ENCODE measurements at places on chromosomes 3 and 15.

DNA sequence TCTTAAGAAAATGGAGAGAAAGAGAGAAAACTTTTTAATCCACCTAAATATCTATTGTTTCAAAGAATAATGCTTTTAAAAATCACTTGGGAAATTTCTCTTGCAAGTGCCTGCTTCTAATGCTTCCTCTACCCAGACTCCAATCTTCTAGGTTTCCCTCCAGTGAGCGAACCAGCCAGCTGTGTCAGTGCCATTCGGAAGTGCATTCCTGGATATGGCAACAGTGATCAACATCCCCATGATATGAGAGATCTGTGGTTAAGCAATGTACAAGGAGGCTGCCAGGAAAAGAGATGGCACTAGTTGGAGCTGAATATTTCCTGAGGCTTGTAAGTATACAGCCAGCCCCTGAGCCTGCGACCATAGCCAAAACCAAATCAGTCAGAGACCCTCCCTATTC lies 53.3 kb upstream of the KCNMB2 start:
- no peak for DNase-seq

GRCh38 chr15:25381579-25381978 lies 57.2 kb downstream of the UBE3A start:
- DNase-seq, result no peak

GRCh38 chr15:46856839-46857502 lies 860.3 kb upstream of the SEMA6D start:
- peak; percentile 6 for DNase-seq

DNA sequence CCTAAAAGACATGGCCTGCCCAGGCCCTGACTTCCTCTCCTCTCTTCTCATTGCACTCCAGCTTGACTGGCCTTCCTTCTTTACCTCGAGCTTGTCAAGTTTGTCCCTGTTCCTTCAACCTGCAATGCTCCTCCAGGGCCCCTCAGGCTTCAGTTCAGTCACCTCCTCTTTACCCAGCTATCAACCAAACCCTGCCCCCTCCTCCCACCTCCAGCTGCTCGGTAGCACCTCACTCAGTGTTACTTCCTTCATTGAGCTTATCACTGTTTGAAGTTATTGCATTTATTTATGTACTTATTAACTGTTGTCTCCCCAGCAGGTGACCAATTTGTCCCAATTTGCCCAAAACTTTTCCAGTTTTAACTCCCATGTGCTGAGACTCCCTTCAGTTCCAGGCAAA lies 95.8 kb upstream of the UBE2E1 start:
- DNase-seq, result no peak

GRCh38 chr3:124277144-124277890 lies 285.4 kb upstream of the ROPN1 start:
- DNase-seq, result peak; percentile 57

- no peak for DNase-seq
These were observed 528.6 kb downstream of the TAFA4 start for GRCh38 chr3:68403741-68404140.

- peak; percentile 85 for DNase-seq
These were observed 50.0 kb upstream of the TBC1D23 start for GRCh38 chr3:100210772-100211135.

GRCh38 chr15:59437142-59437816 lies 707 bp upstream of the FAM81A start:
- DNase-seq, result no peak

DNA sequence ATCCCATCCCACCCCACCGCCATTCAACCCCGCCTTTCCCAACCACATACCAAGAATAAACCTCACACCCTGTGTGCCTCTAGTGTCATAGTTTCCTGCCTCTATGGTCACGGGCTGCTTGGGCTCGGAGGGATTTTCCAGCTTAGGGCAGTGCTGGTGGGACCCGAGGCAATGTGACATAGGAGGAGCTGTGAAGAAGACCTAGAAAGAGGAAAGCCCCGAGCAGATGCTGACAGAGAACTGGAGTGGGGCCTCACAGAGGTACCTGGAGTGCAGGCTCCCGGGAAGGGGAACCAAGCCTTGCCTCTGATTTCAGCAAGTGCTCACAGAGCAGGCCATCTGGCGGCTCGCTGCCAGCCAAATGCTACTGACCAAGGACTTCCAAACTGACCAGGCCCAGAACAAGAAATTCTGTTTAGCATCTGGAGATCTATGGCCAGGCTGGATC lies 27.5 kb downstream of the BHLHE40 start:
- no peak for DNase-seq

- peak; percentile 23 for DNase-seq
These were observed 156.8 kb upstream of the ICE2 start for GRCh38 chr15:60635507-60636352.

- peak; percentile 25 for DNase-seq
These were observed 405.9 kb downstream of the SOX2 start for GRCh38 chr3:182117583-182117982.

DNA sequence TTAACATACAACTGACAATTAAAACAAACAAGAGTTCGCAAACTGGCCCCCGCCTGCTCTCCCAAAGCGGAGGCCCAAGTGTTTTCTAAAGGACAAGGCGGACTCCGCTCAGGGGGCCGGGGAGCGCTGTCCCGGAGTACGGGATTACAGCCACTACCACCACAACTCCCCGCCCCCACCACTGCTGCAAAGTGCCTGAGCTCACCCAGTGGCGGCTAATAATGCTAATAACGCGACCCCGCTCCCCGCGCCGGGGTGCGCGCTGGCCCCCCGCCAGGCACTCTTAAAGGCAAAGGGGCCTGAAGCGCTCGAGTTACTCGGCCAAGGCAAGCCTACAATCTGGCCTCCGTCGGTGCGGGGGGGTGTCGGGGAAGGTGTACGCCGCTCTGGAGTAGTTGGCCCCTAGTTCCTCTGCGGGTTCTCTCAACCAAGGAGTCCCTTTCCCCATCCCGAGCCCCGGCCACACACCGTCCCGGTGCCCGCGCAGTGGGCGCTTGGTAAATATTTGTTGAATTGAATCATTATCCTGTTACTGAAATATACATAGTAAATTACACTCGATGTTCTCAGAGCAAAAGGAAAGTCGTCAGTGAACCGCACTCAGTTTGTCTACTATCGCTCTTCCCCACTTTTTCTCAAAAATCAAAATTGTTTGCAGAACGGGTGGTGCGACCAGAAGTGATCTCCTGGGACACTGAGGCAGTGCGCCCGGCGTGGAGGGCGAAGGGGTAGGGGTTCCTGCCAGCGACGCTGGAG lies 827 bp downstream of the WNT5A start:
- peak; percentile 89 for DNase-seq

DNA sequence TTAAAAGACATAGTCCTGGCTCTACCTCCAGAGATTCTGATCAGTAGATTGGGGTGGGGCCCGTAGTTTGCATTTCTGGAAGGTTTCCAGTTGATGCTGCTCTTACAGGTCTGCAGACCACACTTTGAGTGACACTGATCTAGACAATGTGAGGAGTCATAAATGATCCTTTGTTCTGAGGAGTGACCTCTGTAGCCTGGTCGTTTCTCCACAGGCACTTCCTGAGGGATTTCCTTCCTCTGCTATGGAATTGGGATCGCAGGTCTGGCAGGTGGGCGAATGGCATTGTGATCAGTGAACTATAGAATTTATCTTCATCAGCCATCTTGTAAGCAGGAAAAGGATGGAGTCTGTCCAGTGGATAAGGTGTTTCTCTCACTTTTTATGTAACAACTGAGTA lies 5.5 kb downstream of the GFM1 start:
- DNase-seq, result no peak

- no peak for DNase-seq
These were observed 61.1 kb downstream of the XXYLT1 start for GRCh38 chr3:195209847-195210265.

GRCh38 chr3:2099779-2100191 lies 1.1 kb downstream of the CNTN4 start:
- no peak for DNase-seq

DNA sequence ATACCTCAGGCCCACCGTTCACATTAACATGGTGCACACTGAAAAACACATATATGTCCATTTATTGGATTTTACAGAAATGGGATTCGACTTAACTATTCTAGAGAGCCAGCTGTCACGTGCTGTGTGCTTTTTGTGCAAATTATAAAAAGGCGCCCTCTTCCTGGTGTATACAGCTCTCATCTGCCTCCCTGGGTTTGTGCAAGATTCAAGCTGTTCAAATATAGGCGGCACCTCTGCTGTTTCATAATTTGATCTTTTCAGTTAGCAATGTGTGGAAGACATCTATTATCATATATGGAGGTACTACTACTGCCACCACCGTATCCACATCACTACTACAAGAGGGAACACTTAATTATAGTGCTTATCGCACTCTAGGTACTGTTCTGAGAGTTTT lies 187.6 kb downstream of the EBLN2 start:
- DNase-seq, result no peak

DNA sequence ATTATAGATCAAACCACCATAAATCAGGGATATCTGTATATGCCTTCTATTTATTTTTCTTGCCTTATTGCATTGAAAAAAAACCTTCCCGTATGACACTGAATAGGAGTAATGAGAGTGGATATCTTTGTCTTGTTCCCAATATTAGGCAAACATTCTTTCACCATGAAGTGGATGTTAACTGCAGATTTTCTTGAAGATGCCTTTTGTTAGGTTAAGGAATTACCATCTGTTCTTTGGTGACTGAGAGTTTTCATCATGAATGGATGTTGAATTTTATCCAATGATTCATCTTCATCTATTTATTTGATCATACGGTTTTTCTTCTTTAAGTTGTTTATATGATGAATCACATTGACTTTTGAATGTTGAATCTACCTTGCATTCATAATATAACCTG lies 47.1 kb upstream of the MECOM start:
- no peak for DNase-seq

DNA sequence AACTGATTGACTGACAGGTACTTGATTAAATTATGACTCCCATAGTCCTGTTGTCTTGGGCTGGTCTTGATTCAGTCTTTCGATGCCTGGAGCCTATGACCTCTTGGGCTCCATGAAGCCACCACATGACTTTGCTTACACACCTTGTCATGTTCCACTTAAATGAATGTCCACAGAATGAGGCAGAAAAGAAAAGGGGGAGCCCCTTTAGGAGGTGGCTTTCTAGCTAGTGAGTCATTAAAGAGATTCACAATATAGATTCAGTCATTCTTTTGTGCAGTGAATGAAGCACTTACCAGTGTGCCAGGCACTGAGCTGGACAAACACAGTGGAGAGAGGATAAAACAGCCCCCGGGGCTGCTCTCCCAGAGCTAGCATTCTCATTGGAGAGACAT lies 17.1 kb downstream of the VIPR1 start:
- no peak for DNase-seq

DNA sequence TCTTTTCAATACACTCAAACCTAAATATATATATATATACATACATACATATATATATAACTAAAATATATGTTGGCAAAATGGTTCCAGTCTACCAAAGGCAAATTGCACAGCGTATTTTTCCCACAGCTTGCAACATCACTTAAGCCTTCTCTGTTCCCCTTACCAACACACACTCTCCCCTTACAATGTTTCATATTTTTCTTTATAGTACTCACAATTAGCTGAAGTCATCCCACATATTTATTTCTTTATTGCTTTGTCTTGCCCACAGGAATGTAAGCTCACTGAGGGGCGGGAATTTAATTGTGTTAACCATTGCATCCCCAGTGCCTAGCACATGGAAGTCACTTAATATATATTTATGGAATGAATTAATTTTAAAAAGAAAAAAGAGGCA lies 288.3 kb downstream of the ULK4 start:
- DNase-seq, result peak; percentile 79

GRCh38 chr3:151612115-151612514 lies 121.6 kb upstream of the AADACL2 start:
- no peak for DNase-seq

- peak; percentile 24 for DNase-seq
These were observed 23.5 kb downstream of the LSM3 start for GRCh38 chr3:14201940-14202684.

DNA sequence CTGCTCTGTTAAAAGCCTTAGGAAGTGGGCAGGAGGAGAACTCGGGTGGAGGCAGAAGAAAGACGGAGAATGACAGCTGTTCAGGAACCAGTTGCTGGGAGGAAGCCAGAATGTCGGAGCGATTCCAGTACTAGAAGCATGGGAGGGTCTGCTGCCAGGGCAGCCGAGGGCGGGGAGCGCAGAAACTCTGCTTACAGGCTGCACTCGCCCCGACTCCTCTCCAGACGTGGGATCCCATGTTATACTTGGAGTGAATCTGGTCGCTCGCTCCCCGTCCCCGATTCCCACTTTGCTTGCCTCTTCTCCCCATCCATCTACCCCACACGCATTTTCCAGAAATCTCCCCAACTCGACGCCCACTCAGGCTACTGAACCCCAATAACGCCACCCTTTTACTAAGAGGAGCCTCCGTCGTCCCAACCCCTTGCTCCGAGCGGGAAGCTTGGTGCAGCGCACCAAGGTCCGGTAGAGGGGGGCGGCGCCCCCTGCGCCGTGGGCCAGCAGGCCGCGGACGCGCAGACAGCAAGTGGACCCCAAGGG lies 665 bp downstream of the GATM start:
- no peak for DNase-seq

DNA sequence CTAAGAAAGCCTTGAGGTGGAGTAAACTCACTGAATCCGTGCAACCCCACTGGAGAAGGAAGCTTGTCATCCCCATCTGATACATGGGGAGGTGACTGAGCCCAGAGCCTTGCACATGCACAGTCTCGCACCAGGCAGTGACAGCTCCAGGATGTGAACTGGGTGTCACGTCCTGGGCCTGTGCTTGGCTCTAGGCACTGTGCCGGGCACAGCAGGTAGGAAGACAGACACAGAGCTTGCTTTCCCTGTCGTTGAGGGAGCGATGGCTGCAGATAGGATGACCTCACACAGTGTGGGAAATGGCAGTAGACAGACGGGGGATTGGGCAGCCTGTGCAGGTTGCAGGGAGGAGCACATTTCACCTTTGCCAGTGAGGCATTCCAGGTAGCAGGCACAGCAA lies 12.2 kb upstream of the ATP2B2 start:
- DNase-seq, result no peak

DNA sequence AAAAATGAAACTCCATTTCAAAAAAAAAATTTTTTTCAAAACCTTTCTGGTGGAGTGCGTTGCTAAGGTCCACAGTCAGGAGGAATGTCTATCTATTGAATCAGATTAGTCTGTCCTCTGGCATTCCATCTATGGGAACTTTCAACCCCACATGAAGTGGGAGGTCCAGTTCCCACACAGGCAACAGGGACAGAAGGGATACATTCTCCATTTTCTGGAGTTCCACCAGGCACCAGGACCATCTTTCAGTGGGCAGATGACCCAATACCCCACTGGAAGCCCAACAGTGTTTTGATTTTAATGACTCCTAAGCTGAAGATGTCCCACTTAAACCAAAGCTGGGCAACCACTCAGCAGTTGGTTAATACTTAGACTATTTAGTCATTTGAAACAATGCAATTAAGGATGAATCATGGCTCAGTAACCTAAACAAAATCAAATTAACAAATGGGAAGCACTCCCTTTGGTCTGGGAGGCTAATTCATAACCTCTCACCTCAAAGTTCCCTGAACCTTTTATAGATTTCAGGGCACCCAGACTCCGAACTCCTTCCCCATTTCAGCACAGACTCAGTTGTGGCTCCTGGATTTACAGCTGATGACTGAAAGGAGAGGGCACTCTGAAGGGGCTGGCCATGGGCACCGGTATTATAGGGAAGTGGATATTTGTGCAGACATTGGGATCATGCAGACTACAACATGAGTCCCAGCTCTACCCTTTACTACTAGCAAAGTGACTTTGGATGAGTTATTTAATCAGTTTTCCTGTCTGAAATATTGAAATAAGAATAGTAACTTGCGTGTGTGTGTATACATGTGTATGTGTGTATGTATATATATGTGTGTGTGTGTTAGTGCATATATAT lies 264.3 kb upstream of the LRTM1 start:
- DNase-seq, result peak; percentile 97
